ENCODE measurements at places on chromosomes 13 and 19.

GRCh38 chr19:2254064-2254872, 1.9 kb downstream of the JSRP1 start:
- DNase-seq: no peak

GRCh38 chr19:19600793-19601330, 17.6 kb downstream of the PBX4 start:
- no peak for DNase-seq

DNA sequence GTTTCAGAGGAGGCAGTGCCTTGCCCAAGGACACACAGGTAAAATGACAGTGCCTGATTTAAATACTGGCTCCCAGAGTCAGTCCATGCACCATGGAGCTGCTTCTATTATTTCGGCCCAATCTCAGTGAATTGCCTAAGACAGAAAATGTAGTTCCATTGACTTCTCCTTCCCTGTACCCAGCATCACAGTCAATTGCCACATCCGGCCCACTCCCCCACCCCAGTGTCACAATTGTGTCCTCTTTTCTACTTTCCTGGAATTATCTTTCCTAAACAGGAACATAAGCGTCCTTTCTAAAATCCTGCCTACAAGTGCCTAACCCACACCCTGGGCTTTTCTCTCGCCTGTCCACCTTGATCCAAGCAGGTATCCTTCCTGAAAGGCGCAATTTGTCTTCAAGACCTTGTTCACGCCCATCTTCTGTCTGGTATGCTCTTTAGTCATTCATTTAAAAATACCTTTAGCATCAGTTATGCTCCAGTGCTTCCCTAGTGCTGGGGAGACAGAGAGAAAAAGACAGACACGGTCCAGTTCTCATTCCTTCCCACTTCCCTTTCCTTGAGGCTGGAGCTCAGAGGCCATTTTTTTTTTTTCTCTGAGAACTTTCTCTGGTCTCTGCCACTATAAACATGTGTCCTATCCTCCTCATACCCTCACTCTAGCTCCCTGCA, 411.4 kb downstream of the LIG4 start:
- no peak for DNase-seq

GRCh38 chr13:72199640-72200039, 332.6 kb upstream of the DACH1 start:
- DNase-seq: no peak

GRCh38 chr13:95254339-95254738, 46.9 kb downstream of the ABCC4 start:
- no peak for DNase-seq

- DNase-seq: no peak
Measured at GRCh38 chr19:32858559-32858958, 11.0 kb downstream of the SLC7A9 start.

- DNase-seq: no peak
Measured at GRCh38 chr13:19597523-19597922, 35.9 kb upstream of the MPHOSPH8 start.

GRCh38 chr19:19403373-19403901, 2.0 kb upstream of the GATAD2A start:
- DNase-seq: peak; percentile 42

DNA sequence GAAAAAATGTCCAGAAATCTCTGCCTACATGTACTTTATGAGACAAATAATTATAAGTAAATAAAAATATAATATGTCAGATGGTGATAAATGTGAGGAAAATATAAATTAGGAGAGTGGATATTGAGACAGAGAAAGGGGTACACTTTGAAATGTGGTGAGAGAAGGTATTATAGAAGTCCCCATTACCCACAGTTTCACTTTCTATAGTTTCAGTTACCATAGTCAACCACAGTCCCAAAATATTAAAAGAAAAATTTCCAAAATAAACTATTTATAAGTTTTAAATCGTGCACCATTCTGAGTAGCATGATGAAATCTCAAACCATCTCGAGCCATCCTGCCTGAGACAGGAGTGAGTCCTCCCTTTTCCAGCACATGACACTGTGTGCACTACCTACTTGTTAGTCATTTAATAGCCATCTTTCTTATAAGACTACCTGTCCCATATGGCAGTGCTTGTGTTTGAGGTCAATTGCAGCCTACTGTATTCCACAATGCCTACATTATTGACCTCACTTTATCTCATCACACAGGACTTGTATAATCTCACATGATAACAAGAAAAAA, 653.7 kb downstream of the DACH1 start:
- DNase-seq: no peak

DNA sequence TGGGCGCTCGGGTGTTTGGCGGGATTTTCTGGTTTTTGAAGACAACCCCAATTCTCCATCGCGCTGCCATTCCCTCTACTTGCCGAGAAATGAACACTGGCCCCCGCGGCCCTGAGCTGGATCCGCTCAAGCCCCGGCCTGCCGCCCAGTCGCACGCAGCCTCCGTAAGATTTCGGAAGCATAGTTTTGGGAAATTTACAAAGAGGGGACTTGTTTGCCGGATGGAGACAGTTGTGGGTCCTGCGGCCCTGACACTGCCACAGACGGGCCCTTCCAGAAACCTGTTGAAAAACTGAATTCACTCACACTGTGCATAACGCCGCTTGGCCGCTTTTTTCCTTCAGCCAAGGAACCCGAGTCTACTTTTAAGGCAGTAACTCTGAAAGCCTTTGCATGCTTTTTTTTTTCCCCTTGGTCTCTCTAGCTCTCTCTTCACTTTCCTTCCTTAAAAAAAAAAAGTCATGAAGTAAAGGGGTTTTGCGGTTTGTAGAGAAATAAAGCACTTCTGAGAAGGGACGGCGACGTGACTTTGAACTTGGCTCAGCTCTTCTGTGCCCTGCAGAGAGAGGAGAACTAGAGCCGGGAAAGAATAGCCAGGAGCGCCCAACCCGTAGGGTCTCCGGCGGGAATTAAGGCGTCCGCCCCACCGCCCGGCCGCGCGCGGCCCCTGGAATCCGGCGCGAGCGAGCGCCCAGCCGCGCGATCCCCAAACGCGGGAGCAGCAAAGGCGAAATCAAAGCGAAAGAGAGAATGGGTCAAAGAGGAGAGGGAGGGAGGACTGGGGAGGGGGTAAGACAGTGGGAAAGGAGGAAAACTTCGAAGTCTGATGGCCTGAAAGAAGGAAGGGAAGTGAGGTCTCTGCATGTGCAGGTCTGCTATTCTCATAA, 3.4 kb upstream of the ZIC2 start:
- DNase-seq: no peak

GRCh38 chr19:21317821-21318220, 11.4 kb downstream of the ZNF708 start:
- no peak for DNase-seq

- DNase-seq: no peak
Measured at GRCh38 chr19:21835429-21835809, 563 bp downstream of the ZNF43 start.

DNA sequence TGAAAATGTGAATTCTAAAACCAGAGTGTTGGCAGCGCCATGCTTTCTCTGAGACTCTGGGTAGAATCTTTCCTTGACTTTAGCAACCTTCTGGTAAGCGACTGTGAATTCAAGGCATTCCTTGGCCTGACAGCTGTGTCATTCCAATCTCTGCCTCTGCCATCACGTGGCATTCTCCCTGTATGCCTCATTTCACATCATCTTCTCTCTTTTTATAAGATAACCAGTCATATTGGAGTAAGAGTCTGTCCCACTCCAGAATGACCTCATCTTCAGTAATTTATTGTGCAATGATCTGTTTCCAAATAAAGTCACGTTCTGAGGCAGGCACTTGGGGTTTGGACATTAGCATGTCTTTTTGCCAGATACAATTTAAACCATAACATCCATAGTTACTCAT, 103.4 kb upstream of the POSTN start:
- DNase-seq: no peak

- DNase-seq: peak; percentile 70
Measured at GRCh38 chr19:39474139-39474620, 6.5 kb upstream of the TIMM50 start.

- no peak for DNase-seq
Measured at GRCh38 chr13:111370570-111371535, 50.4 kb downstream of the TEX29 start.

- DNase-seq: no peak
Measured at GRCh38 chr19:8423817-8424223, 10.7 kb downstream of the MARCHF2 start.

DNA sequence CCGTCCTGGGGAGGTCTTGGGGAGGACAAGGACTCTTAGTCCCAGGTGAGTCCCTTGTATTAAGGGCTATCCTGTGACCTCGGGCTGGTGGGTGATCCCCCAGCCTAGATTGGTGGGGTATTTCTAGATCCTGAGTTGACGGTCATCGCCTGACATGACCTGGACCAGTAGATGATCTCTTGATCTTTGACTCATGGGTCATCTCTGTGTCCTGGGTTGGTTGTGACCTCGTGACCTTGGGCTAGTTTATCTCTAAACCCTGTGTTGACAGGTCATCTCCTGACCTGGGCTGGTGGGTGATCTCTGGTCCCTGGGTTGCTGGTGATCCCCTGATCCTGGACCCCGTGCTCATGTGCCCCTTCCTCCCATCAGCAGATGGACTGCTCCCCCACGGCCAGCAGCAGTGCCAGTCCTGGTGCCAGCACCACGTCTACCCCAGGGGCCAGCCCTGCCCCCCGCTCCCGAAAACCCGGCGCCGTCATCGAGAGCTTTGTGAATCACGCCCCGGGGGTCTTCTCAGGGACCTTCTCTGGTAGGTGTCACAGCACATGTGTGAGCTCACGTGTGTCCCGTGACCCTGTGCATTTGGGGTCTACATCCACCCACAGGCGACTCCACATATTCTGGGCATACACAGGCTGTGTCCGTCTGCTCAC, 6.3 kb downstream of the MIDN start:
- no peak for DNase-seq

- peak; percentile 71 for DNase-seq
Measured at GRCh38 chr19:3324405-3324856, 42.0 kb upstream of the NFIC start.

DNA sequence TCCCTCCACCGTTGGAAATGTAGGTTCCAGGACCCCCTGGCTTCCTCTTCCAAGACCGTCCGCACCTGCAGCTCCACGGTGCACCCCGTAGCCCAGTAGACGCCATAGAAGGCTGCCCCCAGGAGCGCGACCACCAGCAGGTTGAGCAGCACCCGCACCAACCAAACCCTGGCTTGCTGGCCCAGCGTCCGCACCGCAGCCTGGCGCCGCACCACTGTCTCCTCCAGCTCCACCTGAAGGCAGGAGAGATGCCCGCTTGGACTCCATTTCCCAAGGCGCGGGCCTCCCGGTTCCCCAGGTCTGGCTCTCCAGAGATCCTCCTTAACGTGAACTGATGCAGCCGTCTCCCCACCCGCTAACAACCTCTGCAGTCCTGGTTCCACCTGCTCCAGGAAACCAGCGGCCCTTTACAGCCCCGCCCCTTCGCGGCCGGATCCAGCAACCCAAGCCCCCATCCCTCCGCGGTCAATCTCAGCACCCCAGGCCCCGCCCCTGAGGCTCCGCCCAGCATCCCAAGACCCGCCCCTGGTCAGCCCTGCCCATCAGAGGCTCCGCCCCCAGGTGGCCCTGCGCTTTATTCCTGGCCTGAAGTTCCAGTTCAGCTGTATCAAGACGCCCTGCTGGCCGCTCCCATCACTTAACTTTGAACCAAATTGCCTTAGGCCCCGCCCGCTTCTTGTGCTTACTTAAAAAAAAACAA, 5.0 kb upstream of the LENG1 start:
- peak; percentile 56 for DNase-seq

DNA sequence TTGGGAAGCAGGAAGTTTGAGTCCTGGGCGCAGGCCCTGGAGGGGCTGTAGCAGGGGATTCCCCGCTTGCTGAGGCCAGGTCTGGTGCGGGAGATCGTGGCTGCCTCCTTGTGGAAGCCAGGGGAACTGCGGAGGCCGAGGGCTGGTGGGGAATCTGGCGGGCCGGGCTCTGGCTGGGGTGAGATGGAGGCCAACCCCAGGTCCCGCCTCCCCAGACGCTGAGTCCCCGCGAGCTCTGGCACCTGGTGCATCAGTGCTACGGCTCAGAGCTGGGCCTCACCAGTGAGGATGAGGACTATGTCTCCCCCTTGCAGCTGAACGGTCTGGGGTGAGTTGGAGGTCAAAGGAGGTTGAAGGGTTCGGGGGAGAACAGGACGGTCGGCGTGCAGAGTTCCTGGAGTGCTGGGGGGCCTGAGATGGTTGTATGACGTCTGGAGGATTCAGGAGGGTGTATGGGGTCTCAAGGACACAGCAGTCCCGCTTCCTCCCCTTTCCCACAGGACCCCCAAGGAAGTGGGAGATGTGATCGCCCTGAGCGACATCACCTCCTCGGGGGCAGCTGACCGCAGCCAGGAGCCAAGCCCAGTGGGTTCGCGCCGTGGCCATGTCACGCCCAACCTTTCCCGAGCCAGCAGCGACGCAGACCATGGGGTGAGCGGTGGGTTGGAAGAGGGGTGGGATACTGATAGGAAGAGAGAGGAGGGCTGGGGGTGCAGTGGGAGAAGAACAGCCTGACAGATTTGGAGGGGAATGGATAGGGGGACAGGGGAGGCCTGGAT, 13.1 kb downstream of the GRAMD1A start:
- peak; percentile 80 for DNase-seq

DNA sequence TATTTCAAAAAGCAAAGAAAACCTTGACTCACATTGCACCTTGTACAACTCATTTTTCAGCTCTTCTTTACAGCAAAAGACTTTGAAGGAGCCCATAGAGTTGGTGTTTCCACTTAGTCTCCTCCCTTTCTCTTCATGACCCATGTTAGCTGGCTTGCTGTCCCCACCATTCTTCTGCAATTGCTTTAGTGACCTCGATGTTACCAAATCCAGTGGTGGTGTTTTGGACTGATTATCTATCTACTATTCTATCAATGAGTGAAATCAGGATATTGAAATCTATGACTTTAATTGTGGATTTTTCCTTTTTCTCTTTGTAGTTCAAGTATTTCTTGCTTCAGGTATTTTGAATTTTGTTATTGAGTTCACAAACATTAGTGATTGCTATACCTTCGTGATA, 197.3 kb downstream of the GPC5 start:
- DNase-seq: no peak

DNA sequence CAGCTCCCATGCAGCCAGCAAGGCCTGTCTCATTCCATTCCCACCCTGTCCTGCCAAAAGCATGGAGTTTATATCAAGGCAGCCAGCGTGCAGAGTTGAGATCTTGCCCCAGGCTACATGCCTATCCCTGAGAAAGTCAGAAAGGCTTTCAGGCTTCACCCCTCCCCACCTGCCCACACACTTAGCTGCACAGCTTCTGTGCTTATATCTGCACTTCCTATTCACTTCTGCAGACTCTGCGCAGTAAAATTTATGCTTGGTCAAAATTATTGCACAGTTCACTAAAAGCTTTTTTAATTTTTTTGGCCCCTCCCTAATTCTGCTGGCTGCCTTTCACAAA, 12.5 kb upstream of the ZNF675 start:
- DNase-seq: no peak

DNA sequence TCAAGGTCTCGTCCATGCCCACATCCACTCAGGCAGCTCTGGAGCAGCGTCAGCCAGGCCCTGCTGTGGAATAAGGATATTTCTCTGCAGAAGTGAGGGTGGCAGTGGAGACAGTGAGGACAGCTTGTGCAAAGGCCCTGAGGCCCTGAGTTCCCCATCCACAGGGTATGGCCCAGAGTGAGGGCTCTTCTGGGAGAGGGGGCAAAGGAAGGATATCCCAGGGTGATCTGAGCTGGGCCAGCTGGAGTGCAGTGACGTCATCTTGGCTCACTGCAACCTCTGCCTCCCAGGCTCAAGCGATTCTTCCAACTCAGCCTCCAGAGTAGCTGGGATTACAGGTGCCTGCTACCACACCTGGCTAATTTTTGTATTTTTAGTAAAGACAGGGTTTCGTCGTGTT, 11.5 kb downstream of the MARK4 start:
- no peak for DNase-seq
